ENCODE measurements at places on chromosomes 11 and 22.

- DNase-seq: peak; percentile 78
Observed at GRCh38 chr22:40485813-40486667, 115.6 kb downstream of the SGSM3 start.

- no peak for DNase-seq
Observed at GRCh38 chr11:10906521-10906920, 48.7 kb upstream of the ZBED5 start.

- DNase-seq: no peak
Observed at GRCh38 chr11:107740271-107740670, 28.4 kb upstream of the SLN start.

DNA sequence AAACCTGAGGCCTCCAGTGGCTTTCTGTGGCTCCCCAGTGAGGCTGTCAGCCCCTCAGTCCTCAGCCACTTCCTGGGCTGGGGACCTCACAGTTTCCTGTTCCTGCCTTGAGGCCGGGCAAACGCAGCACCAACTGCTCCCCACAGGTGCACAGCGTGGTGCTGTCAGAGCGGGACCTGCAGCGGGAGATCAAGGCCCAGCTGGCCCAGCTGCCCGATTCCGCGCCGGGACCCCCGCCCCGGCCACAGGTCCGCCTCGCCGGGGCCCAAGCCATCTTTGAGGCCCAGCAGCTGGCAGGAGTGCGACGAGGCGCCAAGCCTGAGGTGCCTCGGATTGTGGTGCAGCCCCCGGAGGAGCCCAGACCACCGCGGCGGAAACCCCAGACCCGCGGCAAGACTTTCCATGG is 5.4 kb downstream of the TBC1D10C start:
- DNase-seq: no peak

GRCh38 chr11:15128621-15129020 is 13.9 kb downstream of the INSC start:
- DNase-seq: no peak

GRCh38 chr11:12889243-12889642 is 119.9 kb upstream of the RASSF10 start:
- DNase-seq: peak; percentile 67

GRCh38 chr11:554428-555226 is 5.9 kb downstream of the LMNTD2 start:
- DNase-seq: peak; percentile 62

- DNase-seq: no peak
Observed at GRCh38 chr11:396511-396947, 2.5 kb downstream of the PKP3 start.

- no peak for DNase-seq
Observed at GRCh38 chr11:117876341-117877119, at the start of gene FXYD6. Gene FXYD6 (minus strand): TSS chr11:117876658. CDS start chr11:117842776, 33,882 bp downstream.

DNA sequence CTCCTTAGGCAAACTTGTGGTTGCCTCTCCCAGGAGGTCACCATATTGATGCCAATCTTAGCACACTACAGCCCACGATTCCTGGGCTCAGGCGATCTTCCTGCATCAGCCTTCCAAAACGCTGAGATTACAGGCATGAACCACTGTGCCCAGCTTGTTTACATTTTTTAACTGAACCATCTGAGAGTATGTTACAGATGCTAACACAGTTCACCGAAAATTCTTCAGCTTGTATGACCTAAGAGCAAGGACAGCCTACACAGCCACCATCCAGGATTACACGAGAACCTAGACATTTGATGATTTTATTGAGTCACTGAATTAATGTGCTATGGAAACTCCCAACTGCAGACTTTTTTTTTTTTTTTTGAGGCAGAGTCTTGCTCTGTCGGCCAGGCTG is 5.8 kb upstream of the LGALS1 start:
- no peak for DNase-seq

DNA sequence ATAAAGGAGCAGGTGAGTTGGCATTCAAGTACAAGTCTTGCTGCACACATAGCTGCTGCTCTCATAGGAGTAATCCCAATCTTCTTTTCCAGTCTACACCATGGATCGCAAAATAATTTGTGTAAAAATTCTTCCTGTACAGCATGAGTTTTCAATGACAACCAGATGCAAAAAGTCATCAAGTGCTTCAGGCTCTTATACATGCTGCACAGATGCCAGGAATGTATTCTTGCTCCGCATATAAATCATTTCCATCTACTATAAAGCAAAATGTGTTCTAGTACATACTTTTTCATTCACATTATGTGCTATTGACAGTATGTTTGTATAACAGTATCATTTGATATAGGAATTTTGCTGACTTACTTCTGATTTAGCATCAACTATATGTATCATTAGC is 35.4 kb downstream of the NXPE2 start:
- no peak for DNase-seq

GRCh38 chr22:37388538-37388937 is 38.7 kb downstream of the ELFN2 start:
- DNase-seq: no peak

DNA sequence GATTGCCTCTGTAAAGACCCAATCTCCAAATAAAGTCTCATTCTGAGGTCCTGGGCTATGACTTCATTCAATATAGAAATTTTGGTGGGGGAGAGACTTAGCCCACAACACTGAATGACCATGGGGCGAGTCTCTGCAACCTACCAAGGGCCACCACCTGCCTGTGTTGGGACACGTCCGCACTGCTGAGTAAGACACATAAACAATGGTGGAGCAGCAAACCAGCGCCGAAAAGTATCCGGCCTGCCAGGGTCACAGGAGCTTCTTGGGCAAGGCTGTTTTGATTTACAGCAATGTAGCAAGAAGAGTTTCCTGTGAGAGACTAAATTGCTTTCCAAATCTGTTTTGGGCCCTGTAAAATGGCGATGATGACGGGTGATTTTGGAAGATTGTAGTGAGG is 122.3 kb downstream of the SHANK2 start:
- peak; percentile 81 for DNase-seq

DNA sequence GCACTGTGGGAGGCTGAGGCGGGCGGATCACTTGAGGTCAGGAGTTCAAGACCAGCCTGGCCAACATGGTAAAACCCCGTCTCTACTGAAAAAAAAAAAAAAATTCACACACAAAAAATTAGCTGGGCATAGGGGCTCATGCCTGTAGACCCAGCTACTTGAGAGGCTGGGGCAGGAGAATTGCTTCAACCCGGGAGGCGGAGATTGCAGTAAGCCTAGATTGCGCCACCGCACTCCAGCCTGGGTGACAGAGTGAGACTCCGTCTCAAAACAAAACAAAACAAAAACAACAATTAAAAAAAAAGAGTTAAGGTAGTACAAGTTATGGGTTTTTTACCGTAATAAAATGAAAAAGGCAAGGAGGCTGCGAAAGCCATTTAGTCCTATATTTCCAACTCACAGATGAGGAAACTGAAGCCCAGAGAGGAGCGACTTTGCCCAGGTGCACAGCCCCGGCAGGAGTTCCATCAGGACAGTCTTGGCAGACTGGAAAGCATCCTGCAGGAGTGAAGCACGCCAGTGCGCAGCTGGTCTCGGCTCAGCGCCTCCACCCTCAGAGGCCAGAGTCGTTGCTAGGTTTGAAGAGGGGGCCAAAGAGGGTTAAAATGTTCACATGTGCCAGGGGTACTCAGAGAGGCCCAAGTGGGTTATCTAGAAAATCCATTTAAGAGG is 3.8 kb upstream of the FADS3 start:
- DNase-seq: no peak

- DNase-seq: no peak
Observed at GRCh38 chr22:42174062-42174461, 43.5 kb upstream of the CYP2D6 start.

GRCh38 chr22:38572065-38572464 is 2.1 kb upstream of the DMC1 start:
- peak; percentile 32 for DNase-seq

- no peak for DNase-seq
Observed at GRCh38 chr11:68398995-68399851, 61.3 kb upstream of the PPP6R3 start.

- DNase-seq: peak; percentile 45
Observed at GRCh38 chr11:117900720-117901440, 24.4 kb upstream of the FXYD6 start.

DNA sequence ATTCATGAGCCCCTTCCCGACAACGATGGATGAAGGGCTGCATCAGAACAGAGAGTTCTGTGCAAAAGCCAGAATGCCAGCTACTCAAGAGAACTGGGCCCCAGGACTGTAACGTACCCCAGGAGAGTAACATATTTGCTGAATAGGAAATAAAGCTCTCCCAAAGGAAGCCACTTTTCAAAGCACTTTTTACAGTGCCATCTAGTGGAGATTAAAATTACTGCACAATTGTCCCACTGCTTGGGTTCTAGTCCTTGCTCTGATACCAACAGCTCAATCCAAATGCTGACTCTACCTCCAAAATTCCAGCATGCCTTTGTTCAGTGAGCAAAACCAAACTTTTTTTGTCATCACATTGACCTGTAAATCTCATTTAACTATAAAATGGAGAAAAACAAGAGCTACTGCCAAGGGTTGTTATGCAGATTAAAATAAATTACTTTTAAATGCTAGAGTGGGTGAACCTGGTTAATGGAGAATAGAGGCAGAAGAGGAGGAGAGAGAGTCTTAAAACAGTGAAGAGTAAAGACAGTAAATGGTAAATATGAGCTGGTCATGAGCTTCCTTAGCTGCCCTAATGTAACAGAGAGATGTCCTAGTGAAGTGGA is 87.6 kb upstream of the FSHB start:
- DNase-seq: peak; percentile 17

DNA sequence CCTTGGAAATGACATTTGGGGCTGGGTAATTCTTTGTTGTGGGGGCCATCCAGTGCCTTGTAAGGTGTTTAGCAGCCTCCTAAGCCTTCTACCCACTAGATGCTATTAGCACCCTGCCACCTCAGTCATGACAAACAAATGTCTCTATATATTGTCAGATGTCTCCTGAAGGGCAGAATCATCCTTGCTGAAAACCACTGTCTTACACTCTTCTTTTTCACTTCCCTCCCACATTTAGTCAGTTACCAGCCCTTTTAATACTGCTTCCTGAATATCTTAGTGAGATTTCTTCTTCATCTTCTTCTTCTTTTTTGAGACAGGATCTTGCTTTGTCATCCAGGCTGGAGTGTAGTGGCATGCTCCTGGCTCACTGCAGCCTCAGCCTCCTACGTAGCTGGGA is 33.1 kb downstream of the TNRC6B start:
- DNase-seq: no peak

DNA sequence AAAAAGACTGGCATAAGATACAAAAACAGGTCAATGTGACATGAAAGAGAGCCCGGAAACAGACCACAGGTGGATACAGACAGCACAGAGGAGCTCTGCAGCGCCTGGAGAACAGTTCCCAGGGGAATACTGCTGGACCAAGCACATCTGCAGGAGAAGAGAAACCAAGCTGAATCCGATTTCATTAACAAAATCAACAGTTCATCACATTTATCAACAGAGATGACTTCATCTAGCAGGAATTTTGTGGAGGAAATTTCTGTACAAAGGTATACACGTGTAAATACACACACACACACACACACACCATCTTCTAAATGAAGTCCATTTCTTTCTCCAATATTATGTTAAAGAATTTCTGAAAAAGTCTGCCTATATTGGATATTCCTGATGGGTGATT is 17.1 kb downstream of the YPEL1 start:
- no peak for DNase-seq

DNA sequence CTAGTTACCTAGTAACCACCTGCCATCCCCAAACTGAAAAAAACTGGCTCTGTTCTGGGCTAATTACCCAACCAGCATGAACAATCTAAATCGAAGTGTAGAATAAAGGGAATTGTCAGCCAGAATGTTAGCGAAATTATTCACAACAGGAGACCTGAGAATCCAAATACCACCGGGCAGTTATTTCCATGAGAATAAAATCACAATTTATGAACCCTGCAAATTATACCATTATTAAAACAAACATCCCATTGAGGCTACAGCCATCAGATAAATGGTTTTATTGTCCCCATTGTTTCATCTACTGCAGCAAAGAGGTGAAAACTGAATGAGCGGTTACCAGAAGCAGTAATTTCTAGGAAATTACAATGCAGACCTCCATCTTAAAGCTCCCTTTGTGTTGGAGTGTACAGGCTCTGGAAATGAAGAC is 21.7 kb downstream of the FAM168A start:
- DNase-seq: no peak

DNA sequence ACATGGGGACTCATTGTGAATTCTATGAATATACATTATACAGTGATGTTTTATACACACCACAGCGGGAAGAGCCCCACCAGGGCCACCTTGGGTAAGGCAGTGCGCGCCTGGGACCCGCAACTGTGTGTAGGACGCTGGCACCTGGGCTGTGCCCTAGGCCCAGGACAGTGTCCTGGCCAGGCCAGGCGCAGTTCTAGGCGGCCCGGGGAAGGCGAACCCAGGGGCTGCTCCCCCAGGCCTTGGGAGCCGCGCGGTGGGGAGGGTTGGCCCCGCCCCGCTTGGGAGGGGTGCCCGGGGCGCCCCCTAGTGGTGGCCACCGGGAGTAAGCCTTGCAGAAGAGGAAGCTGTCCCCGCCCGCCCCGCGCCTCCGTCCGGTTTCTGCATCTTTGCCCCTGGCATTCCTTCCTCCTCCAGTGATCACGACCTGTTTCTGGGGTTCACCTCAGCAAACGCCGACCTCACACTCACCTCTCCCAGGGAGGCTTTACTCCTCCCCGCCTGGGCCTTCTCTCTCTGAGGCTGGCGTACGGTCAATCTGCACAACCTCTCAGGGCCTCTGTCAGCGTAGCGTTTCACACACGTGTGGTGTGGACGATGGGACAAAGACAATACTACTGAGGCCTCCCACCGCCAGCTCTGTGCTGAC is 9.5 kb upstream of the EHD1 start:
- peak; percentile 49 for DNase-seq

- no peak for DNase-seq
Observed at GRCh38 chr22:24183321-24184031, 2.2 kb downstream of the SUSD2 start.

DNA sequence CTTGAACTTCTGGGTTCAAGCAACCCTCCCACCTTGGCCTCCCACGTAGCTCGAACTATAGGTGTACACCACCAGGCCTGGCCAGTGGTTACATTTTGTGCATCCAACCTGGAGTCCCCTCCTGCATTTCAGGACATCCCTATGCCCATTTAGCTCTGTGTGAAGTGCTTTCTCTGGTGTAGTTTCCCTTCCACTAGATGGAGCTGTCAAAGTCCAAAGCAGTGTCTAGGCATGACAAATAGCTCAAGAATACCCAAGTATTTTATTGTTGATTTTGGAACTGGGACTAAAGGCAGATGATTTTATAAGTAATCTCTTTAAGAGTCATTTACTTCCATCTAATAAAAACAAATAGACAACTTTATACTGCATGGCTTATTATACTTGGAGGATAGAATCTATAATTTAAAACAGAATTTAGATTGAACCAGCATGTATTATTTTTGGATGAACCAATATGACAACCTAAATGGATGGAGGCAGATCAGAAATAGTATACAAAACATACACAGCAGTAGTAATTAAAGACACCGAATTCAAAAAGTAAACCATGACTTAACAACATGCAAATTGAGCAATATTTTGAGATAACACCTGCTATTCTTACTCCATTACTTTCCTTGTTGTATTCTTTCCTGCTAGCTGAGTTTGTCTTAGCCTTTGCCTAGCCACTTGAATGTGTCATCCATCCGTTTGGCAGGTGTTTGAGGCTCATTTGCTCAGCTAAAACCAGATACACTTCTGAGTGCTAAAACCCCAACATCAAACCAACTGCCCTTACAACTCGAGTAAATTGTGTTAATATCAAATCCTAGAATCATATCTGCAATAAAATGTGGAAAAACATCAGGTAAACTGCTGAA is 37.7 kb downstream of the EIF4ENIF1 start:
- peak; percentile 44 for DNase-seq
